ENCODE measurements at places on chromosomes 3 and 15.
A peak's percentile ranks its signal among the peaks of the same experiment; 100 is the strongest.

DNA sequence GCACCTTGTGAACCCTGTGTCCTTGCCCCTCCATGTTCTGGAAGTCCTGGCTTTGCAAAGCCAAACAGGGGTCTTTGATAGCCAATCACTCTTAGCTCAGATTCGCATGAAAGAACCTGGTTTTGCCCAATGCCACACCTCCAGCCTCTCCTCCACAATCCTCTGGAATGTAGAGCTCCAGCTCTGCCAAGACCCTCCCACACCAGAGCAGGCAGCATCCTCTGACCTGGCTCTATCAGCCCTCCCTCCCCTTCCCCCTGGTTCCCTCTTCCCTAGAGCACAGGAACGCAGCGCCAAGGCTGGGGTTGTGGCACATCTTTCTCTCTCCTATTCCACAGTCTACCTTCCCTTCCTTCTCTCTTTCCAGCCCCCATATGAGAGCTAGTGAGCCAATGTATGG is 133.3 kb downstream of the RPLP1 start:
- no peak for DNase-seq

DNA sequence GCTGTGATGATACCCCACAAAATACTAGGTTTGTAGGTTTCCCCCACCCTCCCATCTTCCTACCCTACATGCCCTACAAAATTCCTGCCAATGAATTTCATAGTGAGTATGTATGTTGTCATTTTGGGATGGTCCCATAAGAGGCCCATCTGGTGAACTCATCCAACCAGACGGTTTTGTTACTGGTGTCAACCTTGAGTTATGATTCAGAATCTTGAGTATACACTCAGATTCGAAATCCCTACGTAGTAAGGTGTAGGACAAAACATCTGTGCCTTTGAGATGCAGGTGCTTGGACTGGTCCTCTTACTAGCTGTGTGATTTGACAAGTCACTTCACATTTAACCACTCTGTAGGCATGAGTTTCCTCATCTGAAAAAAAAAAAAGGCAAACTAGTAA is 3.6 kb downstream of the SIAH2 start:
- no peak for DNase-seq

- DNase-seq, result no peak
Measured at GRCh38 chr3:108301695-108302404, 5.5 kb downstream of the HHLA2 start.

DNA sequence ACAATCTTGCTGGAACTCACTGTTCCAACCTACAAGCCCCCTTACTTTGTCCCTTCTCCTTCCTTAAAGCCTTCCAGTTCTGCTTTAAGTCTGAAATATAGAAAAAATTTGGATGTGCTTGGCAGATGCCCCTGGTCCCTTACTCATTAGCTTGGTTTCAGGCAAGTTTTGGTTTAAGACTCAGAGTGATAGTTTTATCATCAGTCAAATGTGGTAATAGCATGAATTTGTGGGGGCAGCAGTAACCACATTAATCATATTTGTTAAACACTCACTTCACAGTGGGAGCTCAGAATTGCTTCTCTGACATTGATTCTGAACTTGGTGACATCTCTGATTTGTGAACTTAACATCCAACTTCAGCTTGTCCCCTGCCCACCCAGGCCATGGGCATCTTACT is 58.3 kb upstream of the ALDH1A3 start:
- DNase-seq, result no peak

GRCh38 chr15:65115086-65115485 is at the start of gene UBAP1L:
UBAP1L (minus strand) TSS chr15:65115200; CDS start chr15:65106215, 8,985 bp downstream.
- no peak for DNase-seq

DNA sequence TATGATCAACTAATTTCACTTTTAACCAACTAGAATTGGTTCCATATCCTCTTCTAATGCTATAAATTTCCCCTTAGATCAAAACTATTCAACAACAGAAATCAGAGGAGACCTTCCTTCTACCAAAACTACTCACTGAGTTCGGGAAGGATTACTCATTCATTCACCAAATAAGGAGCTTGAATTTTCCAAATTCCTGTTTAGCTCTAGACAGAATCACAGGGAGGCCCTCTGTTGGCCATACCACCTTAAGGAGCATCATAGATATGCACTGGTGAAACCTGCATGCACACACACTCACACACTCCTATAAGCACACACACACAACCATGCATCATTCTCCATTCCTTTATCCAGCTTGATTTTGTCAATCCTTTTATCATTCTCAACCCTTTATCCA is 49.0 kb downstream of the SUCLG2 start:
- DNase-seq, result no peak

- no peak for DNase-seq
Measured at GRCh38 chr3:186530415-186530814, 13.8 kb downstream of the CRYGS start.

DNA sequence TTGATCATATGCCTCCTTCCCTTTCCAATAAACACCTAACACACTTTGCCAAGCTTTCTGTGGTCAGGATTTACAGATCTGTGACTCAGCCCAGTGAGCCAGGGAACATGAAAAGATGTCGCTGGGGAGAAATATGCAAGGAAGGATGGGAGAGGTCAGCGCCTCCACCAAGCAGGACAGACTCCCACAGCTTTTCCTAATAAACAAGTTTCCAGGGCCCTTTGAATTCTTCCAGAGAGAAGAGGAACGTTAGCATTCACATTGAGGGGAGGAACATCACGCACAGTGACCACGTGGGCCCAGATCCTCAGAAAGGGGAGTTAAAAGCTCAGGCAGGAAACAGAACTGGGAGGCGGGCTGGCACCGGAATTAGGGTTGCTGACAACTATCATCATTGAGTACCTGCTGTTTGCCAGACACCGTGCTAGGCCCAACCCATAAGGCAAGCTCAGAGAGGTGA is 33.3 kb upstream of the MRPS22 start:
- peak; percentile 85 for DNase-seq

- DNase-seq, result peak; percentile 60
Measured at GRCh38 chr3:195582947-195583346, 793 bp downstream of the APOD start.

DNA sequence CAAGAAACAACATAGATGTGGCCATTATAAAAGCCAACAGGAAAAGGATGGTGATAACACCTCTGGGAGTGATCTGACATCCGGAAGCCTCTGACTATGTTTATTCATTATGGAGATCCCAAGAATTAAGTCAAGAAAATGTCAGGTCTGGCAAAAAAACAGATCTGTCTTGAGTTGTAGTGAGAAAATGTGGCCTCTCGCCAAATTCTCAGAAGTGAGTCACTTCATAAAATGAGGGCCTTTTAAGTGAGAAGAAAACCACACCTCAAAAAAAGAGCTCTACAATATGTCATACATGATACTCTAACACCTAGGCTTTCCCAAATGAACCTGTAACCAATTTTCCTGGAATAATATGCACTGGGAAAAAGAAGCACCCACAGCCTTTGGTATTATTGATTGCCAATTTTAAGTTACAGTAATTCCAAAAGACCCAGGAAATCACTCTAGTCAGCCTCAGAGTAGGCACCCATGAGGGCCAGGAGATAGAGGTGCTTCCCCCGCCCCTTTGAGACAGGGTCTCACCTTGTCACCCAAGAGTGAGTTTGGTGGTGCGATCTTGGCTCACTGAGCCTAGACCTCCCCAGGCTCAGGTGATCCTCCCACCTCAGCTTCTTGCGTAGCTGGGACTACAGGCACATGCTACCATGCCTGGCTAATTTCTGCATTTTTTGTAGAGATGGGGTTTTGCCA is 38.0 kb downstream of the CCR3 start:
- peak; percentile 72 for DNase-seq

GRCh38 chr15:57048930-57049549 is 130.6 kb downstream of the TCF12 start:
- no peak for DNase-seq

DNA sequence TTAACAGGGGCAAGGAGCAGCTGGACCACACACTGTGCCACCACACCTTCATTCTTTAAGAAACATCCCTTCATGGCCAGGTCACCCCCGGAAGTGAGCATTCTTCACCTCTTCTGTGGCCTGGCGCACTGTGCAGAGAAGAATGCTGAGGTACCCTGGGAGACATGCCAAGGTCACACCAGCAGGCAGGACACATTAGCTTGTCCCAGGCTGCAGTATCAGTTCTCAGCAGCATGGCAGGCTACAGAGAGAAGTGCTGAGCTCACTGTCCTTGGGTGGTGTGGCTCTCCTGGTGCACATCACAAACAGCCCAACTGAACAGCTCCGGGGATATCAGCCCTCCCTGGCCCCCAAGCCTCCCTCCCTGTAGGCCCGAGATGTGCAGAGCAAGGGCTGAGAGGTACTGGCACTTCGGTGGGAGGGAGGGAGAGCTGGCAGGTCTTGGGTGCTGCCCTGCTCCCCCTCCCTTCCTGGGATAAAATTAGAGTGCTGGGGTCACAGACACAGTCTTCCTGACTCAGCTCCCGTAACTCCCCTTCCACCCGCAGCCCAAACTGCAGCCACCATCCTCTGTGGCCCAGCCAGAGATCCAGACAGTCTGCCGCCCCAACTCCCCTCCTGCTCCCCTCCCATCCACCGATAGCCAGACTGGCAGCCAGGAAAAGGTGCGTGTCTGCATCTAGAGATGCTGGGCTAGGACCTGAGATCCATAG is 13.4 kb downstream of the SEMA7A start:
- peak; percentile 85 for DNase-seq

DNA sequence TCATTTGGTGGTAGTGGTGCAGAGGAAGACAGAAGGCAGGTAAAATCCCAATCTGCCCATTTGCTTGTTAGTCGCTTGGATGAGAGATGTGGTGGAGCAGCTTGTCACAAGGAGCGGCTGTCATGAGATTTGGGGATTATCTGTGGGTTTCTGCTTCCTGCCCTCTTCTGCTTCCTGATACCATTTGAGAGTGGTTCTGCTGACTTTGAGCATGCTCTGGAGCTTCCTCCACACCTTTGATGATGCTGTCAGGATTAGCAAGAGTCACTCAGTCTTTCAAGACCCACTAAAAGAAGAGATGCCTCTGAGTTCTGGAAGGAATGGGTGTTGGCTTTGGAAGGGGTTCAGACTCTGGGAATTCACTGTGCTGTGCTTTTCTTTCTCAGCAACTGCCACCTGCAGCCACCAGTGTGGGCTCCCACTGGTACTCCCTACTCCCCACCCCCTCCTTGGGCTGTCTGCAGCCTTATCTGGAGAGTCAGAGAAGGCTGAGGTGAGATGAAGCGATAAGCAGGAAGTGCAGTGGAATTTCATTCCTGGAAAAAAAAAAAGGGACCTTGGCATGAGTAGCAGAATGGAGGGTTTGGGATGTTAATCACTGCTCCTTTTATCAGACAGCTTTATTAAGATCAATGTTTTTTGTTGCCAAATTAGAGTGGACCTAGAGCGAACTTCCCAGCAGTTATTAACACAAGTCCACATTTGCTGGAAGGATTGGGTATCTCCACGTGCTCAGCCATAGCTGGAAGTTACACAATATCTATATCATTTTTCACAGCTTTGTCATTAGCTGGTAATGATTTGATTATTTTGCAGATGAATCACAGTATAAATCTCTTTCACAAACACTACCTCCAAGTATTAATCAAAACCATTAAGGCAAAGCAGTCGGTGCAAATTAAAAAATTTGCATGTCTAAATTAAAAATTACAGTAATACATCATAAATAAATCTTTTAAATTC is 233.0 kb upstream of the SATB1 start:
- no peak for DNase-seq

DNA sequence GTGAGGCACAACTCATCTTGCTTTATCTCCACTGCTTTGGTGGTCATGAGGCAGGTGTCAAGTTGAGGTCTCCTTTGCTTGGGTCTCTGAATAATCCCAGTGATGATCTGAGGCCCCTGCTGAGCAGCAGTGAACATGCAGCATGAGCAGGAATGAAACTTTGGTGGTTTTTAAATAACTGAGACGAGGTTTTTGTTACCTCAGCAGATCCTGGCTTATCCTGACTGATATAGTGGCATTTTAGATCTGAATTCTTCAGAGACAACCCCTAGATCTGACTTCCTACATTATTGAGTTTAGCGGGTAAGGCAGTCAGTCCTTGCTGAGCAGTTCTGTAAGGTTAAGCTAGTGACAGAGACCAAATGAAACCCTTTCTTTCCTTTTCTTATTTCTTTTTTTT is 230.4 kb downstream of the ARRDC4 start:
- no peak for DNase-seq

GRCh38 chr3:12825156-12825555 is 16.2 kb downstream of the RPL32 start:
- DNase-seq, result no peak

- DNase-seq, result no peak
Measured at GRCh38 chr3:117998071-117998470, 1036.6 kb downstream of the IGSF11 start.

GRCh38 chr3:97896547-97896946 is 74.7 kb downstream of the CRYBG3 start:
- DNase-seq, result no peak

DNA sequence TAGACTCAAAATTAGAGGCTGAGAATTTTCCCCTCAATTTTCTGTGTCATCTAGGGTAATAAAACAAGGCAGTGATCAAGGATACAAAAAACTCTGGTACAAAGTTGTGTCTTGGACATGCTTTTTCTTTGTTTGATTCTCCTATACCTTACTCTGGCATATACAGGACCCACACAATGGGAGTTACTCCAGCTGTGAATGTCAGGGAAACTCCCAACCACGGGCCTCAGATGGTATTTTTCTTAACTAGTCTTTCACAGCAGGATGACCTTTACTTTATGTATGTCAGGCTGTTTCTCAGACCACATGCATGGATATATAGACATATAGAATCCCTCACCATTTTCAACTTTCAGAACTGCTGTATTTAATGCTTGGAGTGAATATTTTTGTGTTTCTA is 41.3 kb downstream of the FEZF2 start:
- no peak for DNase-seq

DNA sequence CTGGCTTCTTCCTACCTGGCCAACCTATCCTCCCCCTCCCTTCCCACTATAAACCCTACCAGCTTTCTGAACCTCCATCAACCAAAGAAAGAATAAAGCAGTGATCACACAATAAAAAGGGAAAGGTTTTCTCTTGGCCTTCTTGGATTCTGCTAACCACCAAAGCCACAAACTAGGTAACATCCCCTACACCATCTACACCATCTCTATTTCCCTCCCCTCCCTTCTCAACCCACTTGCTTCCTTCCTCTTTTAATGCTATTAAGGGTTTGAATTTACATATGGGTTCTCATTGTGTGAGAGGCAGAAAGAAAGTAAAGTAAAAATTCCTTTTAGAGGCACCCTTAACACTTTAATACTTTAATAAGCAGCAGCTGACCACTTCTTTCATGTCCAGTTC is 25.8 kb upstream of the RSL24D1 start:
- DNase-seq, result no peak

DNA sequence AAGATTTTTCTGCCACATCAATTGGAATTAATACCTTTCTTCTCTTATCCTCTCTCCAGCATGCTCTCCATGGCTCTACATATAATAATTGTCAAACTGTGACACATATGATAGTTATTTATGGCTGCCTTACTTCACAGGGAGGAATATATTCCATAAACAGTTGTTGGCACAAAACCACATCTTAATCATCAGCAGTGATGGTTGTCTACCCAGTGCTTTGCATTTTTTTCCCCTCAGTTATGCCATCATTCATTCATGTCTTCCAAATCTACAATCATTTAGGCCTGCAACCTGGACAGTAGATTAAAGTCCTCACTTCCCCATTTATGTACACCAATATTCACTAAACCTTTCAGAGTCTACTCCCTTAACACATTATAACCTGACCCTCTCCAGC is 107.7 kb downstream of the THRB start:
- DNase-seq, result no peak

GRCh38 chr3:125059488-125060245 is 3.9 kb upstream of the HEG1 start:
- no peak for DNase-seq

Measured in PC-9 (cell line).